ENCODE measurements at places on chromosomes 5 and 9. TPM values are rescaled to one million over a fixed set of nuclear protein-coding genes. Genes with fewer than 3 reads are reported as not detected.

- no peak for DNase-seq
Measured at GRCh38 chr9:96006296-96006879, 130.9 kb downstream of the ERCC6L2 start.

GRCh38 chr5:124056326-124056990 is 544.5 kb downstream of the CSNK1G3 start:
- DNase-seq = no peak

DNA sequence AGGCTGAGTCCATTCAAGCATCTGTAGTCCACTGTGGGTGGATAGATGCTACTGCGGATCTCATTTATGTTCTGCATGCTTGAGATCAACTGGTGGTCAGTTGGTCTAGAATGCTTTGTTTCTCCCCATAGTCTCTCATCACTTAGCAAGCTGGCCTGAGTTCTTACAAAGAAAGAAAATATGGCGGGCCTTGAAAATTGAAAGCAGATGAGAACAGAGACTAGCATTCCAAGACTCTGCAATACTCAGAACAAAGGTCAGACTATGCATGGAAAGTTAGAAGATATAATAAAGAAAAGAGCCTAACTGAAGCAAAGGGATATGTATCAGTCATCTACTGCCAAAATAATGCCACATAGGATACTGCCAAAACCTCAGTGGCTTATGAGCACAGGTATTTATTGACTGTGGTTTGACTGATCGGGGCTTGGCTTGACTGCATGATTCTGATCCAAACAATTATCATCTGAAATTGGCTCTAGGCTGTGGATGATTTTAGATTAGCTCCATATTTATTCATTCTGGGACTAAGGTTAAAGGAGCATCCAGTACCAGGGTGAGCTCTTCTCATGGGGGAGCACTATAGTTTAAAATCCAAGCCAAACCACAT is 258.9 kb downstream of the TAF11L14 start:
- DNase-seq = no peak

- DNase-seq = no peak
Measured at GRCh38 chr5:1004461-1005248, 3.9 kb upstream of the NKD2 start.

- no peak for DNase-seq
Measured at GRCh38 chr5:131171276-131171810, 599 bp downstream of the LYRM7 start.

- no peak for DNase-seq
Measured at GRCh38 chr5:69271376-69271775, 36.7 kb downstream of the CDK7 start.

Gene TLR4
- 1.7 TPM for total RNA-seq

Gene ENTREP1
- 0.87 TPM for total RNA-seq
